ENCODE measurements at places on chromosomes 2 and 18.

DNA sequence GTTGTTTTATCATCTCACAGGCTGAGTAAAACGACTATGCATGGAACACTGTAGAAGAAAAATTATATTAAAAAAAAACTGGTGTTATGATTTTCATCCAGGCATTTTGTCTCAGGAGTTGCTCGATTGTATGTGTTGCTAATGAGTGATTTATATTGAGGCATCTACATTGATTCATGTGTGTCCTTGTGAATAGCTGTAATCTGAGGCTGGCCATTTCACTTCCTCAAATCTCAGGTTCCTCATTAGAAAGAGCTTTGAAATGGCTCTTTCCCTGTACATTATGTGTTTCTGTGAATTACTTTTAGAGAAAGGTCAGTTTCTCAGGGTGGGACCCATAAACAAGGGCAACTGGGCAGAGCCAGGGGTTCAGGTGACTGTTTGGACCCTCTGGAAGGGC, 2.3 kb downstream of the IL18R1 start:
- DNase-seq: no peak

DNA sequence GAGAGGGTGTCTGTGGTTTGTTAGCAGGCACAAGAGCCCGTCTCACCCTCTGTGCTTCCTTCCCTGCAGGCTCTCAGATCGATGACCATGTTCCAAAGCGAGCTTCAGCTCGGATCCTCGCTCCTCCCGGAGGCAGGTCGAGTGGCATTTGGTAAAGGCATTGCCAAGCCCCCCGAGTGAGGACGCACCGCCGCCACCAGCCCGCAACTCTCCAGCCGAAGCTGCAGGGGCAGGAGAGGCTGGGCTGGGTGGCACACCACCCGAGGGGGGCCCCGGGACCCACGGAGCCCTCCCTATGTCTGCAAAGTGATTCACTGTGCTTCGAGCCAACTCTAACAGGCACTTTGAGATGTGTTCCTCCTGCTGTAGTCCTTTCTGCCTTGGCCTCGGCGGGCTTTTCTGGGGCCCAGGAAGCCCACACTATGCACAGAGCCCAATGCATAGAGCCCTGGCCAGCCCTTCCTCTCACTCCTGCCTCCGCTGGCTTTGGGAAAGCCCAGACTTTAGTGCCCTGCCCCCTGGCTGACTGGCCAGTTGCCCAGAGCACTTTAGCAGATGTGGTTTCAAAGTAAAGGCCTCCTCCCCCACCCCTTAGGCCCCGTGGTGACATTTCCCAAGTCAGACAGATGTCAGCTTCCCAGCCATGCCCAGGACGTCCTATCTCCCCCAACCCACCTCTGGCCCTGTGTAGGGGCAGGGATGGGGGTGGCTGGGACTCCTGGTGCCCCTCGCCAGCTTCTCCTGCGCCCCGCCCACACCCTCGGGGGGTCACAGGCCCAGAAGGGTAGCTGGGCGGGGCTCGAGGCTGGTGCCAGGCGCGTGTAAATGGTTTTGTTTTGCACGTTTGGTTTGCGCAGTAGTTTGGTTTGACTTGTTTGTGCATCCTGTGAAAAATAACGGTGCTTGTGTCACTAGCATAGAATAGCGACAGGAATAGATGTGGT, 23.3 kb upstream of the MAPRE3 start:
- DNase-seq: peak; percentile 49

GRCh38 chr2:60675301-60675700, 80.8 kb upstream of the PAPOLG start:
- DNase-seq: no peak

DNA sequence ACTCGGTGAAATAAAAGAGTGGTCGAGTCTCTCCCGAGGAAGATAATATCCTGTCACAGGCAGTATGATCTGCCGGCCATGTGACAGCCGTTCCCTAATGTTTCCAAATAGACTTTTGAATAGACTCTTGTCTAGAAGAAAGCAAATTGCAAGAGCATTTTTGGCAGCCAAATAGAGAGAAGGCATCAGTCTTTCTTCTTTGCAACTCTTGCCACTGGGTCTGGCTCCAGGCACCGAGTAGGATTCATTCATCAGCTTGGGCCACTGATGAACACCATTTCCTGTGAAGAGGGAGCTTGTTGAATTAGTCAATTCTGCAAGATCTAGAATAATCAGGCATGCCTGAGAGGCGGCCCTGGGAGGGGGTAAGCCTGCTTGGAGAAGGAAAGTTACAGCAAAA, 165.6 kb downstream of the KLHL29 start:
- DNase-seq: no peak

DNA sequence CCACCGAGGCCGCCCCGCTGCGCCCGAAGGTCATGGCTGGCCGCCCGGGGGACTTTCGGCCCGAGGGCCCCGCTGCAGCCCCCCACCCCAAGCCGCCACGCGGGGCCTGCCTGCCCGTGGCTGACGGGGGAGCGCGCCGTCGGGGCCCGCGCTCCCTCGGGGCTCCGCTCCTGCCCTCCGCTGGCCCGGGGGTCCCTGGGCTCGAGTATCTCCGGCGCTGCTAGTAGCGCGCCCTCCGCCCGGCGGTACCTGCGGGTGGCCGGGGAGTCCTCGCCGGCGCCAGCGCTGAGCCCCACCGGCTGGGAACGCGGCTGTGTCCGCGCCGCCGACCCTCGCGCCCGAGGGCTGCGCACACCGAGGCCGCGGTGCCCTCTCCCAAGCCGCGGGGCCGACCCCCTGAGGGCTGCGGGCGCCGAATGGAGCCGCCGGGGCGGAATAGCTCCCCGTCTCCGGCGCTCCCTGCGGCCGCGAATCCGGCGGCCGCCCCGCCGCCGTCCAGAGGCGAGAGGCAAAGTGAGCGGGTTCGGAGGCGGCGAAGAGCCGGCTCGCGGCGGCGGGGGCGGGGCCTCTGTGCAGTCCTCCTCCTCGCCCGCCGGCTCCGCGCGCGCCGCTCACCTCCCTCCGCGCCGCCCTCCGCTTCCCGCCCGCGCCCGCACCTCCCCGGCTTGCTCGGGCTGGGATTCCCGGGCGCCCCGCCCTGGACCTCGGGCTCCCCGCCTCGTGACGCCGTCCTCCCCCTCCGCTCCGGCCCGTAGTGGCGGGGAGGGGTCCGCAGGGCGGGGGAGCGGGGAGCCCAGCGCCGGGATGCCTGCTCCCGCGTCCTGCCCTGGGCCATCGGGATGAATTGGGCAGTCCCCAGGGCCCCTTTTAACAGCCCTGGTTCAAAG, at the start of gene KCNG3:
KCNG3 (minus strand) TSS at position 515 of the 887 bp plus-strand sequence; CDS start at position 34, 481 bp downstream.
- peak; percentile 76 for DNase-seq

GRCh38 chr2:211751848-211752247, 786.8 kb downstream of the ERBB4 start:
- DNase-seq: no peak

DNA sequence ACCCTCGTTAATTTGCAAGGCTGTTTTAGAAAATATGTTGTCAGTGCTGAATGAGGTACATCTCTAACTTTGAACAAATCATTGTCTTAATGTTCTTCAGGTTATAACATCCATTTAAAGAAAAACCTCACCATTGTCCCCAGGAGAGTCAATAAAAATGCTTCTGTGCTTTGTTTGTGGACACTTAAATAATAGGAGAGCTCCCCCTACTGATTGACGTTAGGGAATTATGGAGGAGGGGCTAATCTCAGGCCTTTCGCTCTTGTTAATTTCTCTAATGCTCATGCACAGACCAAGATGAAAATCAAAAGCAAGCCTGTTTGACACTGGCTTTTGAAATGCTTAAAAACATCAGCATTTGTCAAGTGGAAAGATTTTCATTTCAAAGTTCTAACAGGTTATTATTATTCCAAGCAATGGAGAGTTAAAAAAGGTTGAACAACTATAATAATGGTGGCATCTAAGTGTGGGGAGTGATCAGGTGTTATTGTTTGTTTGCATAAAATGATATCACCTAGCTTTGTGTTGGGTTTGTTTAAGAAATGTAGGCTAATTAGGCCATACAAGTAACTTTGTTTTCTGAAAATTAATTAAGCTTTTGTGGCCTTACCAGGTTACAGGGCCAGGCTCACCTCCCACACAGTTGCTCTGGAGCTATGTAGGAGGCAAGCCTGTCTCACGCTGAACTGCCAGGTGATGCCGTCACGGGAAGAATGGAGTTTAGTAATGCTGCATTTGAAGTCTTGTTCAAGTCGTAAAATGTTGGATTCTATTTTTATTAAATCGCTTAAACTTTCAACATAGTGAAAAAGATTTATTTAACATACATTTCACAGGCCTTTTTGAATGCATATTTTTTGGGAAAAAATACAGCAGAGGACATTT, 51.7 kb upstream of the SMIM21 start:
- peak; percentile 84 for DNase-seq

- no peak for DNase-seq
These were observed 131.3 kb downstream of the CCDC148 start for GRCh38 chr2:158325031-158325781.

GRCh38 chr2:137405496-137405895, 558.8 kb upstream of the HNMT start:
- DNase-seq: no peak

- no peak for DNase-seq
These were observed 127.5 kb upstream of the GAREM1 start for GRCh38 chr18:32598144-32598543.

DNA sequence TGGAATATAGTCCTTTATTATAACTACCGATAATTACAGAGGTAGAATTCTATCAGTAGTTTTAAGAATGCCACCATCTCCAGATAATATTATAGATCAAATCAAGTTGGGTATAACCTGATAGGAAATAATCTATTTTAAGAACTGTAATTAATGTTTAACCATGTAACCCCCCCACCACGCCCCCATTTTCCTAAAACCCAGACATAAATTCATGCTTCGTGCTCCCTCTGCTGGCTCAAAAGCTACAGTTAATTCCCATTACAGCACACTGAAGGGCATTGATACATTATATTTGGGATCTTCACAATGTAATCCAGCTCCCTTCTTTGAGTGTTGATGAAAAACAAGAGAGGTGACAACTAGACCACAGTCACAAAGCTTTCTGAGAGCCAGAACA, 228.0 kb upstream of the SMAD7 start:
- peak; percentile 67 for DNase-seq

DNA sequence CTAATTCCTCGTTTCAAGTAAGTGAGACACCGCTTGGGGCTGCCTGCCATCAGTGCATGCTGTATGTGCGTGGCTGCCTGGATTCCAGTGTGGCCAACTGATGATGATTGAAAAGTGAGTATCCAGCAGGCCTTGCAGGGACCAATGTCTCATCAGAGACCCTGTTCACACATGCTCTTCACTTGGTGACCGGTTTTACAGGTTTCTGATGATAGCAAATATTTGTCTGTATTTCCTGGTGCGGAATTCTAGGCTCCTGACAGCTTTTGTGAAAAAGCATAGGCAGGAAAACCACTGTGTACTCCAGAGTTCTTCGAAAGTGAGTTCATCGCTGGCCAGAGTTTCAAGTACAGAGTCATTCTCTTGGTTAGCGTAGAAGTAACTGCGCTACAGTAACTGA, 13.8 kb upstream of the YWHAQ start:
- DNase-seq: no peak

DNA sequence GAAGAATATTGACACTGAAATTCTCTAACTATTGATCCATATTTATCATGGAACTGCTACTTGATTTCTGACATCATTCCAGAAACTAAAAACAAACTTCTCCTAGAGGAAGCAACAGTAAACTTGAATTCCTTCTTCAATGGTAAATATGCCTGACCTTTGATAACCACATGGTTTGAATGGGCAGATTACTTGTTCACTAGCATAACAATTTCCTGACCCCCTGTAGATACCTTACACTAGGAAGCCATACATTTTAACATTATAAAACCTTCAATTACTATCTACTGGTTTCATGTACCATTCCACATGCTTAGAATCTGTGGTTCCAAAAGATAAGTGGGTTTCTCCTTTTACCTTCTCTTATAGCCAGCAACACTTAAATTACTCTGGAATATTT, 36.5 kb upstream of the DSG1 start:
- DNase-seq: no peak

DNA sequence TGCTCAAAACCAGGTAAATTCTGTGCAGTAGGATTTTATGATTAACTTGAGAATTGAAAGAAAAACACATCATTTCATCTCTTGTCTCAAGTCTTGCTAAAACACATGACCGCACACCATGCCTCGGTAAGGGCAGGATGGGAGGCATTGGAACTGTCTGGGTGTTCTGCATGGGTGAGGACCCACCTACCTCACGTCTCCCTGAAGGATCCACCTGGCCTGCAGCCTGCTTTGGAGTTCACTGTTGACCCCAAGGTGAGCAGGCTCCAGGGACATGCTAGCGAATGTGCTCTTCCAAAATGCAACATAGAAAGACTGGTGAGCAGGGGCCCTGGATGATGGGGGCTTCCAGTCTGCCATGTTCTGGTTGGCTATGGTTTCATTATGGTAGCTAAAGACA, 131.5 kb downstream of the NCK2 start:
- no peak for DNase-seq

- DNase-seq: no peak
These were observed 385.5 kb upstream of the HNRNPA3 start for GRCh38 chr2:176826984-176827668.

GRCh38 chr2:15273452-15273851, 287.7 kb downstream of the NBAS start:
- DNase-seq: no peak

- DNase-seq: no peak
These were observed 61.1 kb downstream of the ANTXR1 start for GRCh38 chr2:69073928-69074570.

DNA sequence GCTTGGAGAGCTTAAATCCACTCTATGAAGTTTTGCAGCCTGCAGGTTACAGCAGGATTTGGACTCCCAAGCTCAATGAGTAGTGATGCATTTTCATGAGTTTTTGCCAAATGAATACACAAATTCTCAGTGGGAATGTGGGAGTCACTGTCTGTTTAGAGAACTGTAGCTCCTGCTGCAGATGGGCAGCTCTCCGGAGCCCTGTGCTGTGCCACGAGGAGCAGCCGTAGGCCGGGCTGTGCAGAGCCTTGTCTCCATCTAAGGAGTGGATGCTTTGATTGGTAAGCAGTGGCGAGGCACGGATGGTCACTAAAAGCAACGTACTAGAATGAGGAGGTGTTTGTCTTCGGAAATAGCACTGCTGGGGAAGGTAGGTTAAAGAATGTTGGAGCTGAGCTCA, 96.0 kb upstream of the NFATC1 start:
- DNase-seq: no peak

DNA sequence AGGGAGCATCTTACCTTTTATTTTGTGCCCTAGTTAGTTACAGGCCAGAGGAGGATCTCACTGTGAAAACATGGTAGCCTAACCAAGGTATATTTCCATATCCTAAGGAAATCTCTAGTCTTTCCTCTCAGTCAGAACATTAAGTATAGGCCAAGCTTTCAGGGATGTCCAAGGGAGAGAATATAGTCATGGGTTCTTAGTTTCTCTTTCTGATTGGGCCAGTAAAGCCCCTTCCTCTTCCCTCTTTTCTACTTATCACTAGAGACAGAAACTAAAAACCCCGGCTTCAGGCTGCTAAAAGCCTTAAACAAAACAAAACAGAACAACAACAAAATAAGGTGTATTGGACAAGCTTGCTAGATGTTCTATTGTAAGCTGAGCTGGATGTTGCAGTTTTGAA, 44.3 kb upstream of the TNFRSF11A start:
- peak; percentile 8 for DNase-seq

GRCh38 chr2:167924556-167924955, 322.8 kb downstream of the STK39 start:
- DNase-seq: no peak

Data from adipocyte (in vitro differentiated cells).